Putamen (tissue), 1 donor: ENCODE measurements at places on chromosomes 2 and 18.

DNA sequence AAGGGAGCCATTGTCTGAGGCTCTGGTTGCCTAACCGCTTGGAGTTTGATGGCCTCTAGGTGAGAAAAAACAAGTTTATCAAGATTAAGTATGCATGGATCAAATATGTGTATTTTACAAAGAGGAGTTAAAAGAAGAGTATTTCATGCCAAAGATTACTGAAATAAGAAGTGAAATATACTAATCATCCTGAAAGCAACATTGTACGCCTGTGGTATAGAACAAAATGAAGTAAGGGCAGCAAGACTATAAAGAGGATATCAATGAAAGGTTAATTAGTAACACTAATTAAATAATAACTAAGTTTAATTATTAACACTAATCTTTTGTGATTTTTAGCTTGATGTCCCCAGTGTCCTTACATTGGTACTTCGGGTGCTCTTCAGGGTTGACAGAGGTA lies 276.7 kb downstream of the CALCRL start:
- DNase-seq: no peak

GRCh38 chr2:37652199-37652640 lies 19.2 kb downstream of the CDC42EP3 start:
- DNase-seq: no peak

DNA sequence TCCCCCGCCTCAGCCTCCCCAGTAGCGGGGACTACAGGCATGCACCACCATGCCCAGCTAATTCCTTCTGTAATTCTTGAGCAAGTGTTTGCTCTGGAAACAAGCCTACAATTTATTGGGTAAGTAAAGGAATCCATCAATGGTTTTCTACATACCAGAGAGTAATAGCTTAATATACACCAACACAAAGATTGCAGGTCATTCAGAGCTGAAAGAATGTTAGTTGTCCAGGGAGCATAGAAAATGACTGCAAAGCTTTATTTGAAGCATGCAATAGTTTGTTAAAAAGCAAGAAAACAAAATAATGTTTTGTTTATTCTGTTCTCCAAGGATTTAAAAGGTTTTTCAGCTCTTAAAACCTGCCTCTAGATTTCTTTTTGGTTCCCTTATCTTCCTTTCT lies 5.6 kb downstream of the IDH1 start:
- no peak for DNase-seq

GRCh38 chr2:234964631-234965461 lies 13.0 kb downstream of the SH3BP4 start:
- no peak for DNase-seq

GRCh38 chr2:213766062-213766461 lies 481.8 kb downstream of the SPAG16 start:
- DNase-seq: no peak

DNA sequence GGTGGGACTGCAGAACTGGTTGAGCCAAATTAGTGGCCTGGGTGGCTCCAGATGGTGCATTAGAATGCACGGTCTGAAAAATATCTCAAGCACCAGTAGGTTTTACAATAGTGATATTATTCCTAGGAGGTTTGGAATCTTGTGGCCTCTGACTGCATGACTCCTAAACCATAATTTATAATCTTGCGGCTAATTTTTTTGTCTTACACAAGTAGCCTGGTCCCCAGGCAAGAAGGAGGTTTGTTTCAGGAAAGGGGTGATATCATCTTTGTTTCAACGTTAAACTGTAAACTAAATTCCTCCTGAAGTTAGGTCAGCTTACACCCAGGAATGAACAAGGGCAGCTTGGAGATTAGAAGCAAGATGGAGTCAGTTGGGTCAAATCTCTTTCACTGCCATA lies 98.9 kb upstream of the ARL4C start:
- DNase-seq: no peak

GRCh38 chr18:24791751-24792545 lies 331.5 kb downstream of the HRH4 start:
- DNase-seq: no peak

DNA sequence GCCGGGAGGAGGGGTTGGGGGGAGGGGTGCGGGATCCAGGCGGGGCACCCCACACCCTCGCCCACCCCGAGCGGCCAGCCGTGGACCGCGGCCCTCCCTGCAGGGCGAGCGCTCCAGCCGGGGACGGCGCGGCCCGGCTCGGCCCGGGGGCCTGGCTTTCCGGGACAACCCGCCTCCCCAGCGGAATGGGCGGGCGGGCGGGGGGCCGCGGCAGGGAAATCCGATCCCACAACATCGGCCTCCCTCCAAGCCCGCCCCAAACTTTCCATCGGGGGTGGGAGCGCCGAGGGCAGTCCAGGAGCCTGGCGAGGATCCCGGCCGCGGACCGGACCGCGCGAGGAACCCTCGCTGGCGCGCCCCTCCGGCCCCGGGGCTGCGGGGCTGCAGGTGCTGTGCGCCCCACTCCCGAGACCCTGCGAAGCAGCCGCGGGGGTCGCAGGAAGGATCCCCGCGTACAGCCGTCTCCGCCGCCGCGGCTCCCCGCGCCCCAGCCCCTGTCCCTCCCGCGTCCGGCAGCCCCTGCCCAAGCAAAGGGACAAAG lies 529 bp downstream of the SEMA4C start:
- DNase-seq: peak; percentile 64

GRCh38 chr2:66948234-66948633 lies 448.9 kb upstream of the ETAA1 start:
- no peak for DNase-seq

- no peak for DNase-seq
Observed at GRCh38 chr2:10260130-10260529, 42.6 kb upstream of the HPCAL1 start.

DNA sequence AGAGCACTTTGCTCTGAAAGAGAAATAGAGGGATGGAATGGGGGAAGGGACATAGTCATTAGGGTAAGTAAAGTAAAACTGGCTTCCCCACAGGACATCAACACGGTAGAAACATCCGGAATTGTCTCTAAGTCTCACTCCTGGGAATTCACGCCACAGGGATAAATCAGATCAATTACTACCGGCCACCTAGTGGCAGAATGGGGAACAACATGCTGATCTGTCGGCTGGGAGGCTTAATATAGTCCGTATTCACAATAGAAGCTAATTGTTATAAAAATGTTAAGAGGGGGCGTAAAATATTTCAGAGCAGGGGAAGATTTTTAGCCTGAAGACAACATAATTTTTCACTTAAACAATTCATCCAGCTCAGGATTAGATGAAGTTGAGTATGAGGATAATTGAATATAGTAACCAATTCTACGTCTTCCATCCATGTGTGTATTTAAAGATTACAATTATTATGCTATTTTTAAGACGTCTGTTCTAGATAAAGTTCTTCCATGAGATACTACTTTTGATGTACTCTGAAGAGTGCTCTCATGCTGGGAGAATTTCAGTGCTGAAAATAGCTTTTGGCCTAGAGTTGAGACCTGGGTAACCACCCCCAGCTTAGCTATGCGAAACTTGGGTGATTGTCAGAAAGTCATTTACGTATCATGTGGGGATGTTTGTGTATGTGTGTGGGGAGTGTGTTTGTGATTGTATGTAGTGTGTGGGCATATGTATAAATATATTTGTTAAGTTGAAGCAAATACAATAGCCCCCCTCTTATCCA lies 65.7 kb downstream of the LRRTM1 start:
- peak; percentile 49 for DNase-seq

DNA sequence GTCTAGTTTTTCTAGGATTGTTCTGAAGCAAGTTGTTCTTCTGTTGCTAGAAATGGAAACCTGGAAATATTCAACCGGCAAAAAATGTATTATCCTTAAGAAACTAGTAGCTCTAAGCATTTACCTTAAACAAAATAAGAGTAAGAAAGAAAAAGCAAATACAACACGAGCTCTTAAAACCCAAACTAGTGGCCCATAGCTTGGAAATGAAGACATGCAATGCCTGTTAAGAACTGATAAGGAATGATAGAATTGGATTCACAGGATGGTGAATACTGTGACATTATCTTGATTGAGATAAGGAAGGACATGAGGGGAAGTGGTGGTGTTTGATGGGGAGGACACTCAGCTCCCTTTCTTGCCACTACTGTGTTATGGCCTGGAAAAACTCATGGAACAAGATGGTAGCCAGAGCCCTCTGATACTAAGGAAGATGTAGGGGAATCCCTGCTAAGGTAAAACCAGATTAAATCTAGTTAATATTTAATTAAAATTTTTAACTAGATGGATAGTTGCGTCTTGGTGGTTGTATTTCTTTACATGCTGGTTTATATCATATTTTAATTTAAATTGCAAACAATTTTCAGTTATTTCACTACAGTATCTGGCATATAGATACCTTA lies 193.8 kb downstream of the LPIN1 start:
- DNase-seq: no peak

DNA sequence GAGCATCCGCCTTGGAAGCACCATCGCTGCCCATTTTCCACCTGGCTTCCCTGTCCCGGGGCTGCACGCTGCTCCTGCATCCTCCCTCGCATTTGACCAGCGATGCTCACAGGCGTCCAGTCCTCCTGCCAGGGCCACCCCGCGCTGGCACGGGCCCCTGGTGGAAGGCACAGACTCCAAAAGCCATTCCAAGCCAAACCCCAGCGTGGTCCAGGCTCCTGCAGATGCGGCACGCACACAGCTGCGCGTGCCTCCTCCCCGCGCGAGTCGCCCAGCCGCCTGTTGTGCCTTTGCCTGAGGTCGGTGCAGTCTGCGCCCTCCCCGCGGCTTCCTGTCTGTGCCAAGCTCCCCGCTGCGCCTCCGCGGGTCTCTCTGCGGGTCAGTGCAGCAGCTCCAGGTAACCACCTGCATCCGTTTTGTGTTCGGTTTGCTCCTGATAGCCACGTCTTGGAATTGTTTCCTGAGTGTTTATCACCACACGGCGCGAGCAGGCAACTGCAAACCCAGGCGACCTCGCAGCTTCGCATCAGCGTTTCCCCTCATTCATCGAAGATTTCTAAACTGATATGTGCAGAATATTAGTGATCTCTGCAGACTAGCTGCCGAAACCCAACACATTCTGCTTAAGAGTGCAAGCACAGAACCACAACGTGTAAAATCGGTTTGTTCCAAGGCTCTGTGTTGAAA lies 65.2 kb upstream of the SALL3 start:
- no peak for DNase-seq

GRCh38 chr2:228731517-228731916 lies 539.6 kb downstream of the PID1 start:
- DNase-seq: no peak

GRCh38 chr2:138829326-138829919 lies 49.2 kb upstream of the NXPH2 start:
- DNase-seq: no peak

DNA sequence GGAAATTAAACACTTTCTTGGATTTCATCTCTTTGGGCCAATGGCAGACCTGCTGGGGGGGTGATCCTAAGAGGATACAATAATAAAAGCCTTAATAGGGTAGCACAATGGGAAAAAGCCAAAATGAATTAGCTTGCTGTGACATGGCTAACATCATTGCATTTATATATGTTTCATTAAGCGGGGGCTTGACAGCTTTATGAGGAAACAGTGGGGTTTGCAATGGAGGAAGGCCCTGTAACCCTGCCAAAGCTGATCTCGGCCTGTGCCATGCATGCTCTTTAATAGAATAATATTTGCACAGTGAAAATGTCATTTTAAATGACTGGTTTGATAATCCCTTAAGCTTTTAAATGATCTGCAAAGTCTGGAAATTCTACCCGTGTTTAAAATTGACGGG lies 291.5 kb downstream of the SLC4A3 start:
- no peak for DNase-seq

DNA sequence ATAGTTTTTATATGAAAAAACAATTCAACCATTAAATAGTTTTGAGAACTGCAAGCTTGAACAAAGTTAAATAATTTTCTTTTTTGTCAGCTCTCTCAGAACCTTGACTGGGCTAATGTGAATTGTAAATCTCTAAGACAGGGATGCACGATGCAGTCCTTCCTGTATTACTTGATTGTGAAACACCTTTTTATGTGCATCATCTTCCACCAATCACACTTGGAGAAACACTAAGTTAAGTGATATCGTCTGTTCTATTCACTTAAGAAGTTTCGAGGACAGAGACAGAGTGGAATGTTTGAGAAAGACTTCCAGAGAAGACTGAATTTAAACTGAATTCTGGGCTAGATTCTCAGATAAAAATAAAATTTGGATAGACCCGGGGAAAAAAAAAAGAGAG lies 238.2 kb downstream of the MREG start:
- DNase-seq: no peak

- DNase-seq: no peak
Observed at GRCh38 chr2:228771315-228771714, 499.8 kb downstream of the PID1 start.

DNA sequence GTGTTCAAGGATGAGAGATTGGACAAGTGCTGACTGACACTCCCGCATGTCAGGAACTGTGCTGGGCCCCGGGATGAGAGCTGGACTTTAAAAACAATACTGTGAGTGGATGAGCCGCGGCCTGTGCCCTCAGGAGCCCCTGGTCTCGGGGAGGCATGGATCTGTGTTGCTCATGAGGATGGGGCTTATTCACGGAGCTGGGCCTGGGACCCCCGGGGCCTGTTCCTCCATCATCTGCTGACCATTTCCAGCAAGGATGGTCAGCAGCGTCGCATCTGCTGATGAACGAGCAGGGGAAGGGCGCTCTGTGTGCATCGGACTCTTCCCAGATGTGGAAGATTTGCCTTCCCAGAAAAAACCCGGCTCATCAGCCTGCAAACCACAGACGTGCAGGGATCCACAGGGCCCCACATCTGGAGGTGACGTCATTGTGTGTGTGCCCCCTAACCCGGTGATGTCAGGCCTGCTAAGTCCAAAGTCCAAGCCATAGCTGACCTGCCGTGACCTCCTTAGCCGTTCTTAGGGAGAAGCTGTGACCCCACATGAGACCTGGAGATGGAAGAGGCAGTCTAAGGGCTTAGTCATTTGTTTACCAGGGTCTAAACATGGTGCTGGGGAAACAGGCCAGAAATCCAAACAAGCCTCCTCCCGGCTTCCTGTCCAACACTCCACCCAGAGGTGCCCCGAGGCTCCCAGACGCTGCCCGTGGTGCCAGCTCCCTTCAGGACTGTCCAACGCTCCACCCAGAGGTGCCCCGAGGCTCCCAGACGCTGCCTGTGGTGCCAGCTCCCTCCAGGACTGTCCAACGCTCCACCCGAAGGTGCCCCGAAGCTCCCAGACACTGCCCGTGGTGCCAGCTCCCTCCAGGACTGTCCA lies 143.9 kb downstream of the PXDN start:
- no peak for DNase-seq

DNA sequence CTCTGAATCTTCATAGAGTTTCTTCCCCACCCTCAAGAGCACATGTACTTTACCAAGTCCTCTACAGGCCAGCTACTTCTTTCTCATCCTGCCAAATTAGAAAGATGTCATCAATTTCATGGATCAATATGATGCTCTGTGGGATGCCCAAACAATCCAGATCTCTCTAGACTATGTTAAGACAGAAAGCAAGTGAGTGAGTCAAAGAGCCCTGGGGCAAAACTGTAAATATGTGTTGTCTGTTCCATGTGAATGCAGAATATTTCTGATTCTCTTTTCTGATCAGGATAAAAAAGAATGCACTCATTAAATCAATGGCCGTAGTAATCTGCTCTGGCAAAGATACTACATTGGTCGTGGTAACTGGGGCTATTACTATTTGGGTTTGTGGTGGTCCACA lies 53.1 kb upstream of the ROCK2 start:
- no peak for DNase-seq

DNA sequence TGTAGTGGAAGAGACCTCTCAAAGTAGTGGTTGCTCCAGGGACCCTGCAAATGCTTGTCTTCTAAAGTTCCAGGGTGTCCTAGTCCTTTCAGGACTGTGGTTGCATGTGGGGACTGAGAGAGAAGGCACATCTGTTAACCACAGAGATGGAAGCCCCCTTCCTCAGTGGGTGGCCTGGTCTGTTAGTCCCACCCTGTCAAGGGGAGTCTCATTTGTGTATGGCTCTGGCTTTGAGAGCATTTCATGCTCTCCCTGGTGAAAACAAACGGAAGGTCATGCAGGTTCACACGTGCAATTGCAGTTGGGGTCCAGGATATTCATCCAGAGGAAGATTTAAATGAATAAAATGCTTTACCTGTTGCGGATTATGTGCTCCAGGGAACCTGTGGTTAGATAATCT lies 219.6 kb downstream of the PRKCE start:
- no peak for DNase-seq
